ENCODE measurements at places on chromosomes 12 and 14. TPM values are rescaled to one million over a fixed set of nuclear protein-coding genes. Genes with fewer than 3 reads are reported as not detected.
A peak's percentile ranks its signal among the peaks of the same experiment; 100 is the strongest.

DNA sequence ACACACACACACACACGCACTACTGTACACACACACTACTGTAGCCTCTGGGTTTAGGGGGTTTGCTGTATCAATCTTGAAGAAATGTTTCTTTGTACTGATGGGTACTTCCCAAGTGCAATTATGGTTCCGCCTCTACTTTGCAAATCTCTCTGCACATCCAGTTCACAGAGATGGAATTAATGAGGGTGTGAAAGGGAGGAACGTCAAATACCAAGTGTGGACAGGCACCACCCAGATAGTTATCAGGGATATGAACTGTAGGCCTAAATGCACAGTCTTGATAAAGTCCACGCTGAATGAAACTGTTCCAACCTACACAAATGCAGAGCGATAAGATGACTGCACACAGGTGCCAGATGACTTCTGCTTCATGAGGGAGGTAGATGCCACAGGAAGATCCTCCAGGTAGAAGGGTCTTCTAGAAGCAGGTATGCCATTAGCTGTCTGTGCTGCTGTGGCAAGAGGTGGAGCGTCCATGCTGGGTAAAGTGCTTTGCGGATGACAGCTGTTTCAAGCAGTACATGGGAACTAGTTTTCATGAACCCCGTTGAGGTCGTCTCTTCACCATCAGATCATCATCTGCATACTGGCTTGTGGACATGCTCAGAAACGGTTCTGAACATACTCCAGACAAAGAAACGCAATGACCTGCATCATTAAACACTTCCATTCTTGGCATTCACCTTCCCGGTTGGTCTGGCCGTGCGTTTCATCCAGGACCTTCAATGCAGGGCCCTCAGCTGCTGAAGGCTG is 314.3 kb upstream of the RTL1 start:
- DNase-seq = no peak

The LIN7A gene
- total RNA-seq = 19.5 TPM

The BHLHE41 gene
- total RNA-seq = 21.0 TPM

DNA sequence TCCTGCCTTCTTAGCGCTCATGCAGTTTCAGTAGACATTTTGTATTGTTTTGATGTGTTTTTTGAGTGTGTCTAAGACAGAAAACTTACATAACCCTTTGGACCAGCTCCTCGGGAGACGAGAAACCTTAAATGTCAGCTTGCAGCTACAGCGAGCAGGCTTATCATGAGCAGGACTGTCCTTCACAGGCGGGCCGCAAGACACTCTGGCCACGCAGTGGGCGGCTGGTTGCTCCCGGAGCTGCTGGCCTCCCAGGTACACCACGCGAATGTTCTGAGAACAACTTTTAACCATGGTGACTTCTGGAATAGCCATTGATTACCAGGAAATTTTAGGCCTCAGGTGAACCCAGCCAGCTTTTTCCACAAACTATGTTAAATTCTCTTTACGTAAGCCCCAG is 164.1 kb upstream of the DIO3 start:
- DNase-seq = no peak

The MIP gene
- not detected for total RNA-seq

The MORN3 gene
- 1.0 TPM for total RNA-seq

DNA sequence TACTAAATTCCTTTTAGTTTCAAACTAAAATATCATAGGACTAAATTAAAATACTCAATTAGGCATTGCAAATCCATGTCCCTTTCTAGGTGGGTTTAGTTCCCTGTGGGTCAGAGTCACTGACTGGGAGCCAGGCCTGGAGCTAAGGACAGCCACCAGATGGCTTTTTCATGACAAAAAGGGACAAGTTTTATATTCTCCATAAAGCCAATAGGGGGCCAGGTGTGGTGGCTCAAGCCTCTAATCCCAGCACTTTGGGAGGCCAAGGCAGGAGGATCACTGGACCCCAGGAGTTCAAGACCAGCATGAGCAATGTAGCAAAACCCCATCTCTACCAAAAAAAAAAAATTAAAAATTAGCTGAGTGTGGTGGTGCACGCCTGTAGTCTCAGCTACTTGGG is 35.4 kb upstream of the EIF5 start:
- no peak for DNase-seq

DNA sequence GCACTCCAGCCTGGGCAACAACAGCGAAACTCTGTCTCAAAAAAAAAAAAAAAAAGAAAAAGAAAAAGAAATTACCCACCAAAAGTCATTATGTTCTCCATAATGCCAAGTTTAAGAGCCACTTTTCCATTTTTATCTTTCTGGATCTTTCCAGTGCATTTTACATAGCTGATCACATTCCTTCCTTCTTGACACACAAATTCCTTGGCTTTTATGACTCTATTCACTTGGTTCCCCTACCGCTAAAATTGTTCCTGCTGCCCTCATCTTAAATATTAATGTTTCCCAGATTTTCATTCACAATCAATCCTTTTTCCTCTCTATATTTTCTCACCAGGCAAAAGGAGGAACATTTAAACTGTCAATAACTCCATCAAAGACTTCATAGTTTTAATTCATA is 20.2 kb downstream of the KLHL28 start:
- no peak for DNase-seq

The ITGB7 gene
- total RNA-seq = 3.9 TPM

DNA sequence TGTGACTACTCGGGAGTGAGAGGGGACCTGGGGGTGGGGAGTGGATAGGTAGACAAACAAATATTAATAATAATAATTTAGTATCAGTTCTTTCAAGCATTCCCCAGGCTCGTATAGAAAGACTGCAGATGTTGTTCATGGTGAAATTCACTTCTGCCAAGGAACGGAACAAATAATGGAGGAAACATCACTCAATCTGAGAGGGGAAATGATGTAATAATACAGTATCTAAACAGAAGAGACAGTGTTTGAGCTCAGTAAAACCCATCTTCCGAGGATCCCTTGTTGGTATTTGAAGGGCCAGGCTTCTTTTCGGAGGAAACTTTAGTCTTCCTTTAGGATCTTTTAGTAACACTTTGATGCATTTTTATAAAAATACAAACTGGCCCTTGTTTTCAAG is 114.2 kb downstream of the KCNK10 start:
- no peak for DNase-seq

GRCh38 chr14:102493096-102493495 is 16.5 kb downstream of the ANKRD9 start:
- DNase-seq = no peak

The TMEM132C gene
- total RNA-seq = 1.1 TPM

The SERPINA12 gene
- not detected for total RNA-seq

- DNase-seq = peak; percentile 72
Measured at GRCh38 chr12:132904718-132905328, 17.4 kb upstream of the CHFR start.

The KLRG1 gene
- 8.9 TPM for total RNA-seq

- DNase-seq = no peak
Measured at GRCh38 chr14:101639241-101639833, 78.0 kb downstream of the DIO3 start.

The RESF1 gene
- total RNA-seq = 50.6 TPM

GRCh38 chr12:4909410-4909733 is 333 bp upstream of the KCNA1 start:
- peak; percentile 82 for DNase-seq

DNA sequence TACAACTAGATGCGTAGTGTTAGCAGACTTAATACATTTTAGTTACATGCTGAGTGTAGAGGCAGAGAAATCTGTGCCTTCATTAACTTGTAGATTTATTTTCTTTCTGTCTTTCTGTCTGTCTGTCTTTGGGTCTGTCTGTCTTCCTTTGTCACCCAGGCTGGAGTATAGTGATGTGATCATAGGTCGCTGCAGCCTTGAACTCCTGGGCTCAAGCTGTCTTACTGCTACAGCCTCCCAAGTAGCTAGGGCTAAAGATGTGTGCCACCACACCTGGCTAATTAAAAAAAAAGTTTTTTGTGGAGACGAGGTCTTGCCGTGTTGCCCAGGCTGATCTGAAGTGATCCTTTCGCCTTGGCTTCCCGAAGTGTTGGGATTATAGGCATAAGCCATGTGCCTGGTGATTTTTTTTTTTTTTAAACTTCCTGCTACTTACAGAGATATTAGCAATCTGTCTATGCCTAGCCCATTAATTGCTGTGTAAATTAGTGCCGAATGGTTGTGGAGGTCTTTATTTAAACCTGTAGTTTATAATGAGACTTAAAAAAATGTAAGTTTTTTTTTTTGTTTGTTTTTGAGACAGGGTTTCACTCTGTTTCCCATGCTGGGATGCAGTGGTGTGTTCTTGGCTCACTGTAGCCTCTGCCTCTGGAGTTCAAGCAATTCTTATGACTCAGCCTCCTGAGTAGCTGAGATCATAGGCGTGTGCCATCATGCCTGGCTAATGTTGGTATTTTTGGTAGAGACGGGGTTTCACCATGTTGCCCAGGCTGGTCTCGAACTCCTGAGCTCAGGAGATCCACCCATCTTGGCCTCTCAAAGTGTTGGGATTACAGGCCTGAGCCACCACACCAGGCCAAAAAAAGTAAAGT is 22.8 kb downstream of the ERC1 start:
- no peak for DNase-seq

- DNase-seq = no peak
Measured at GRCh38 chr12:63990828-63991547, 146.5 kb downstream of the SRGAP1 start.

The AMDHD1 gene
- total RNA-seq = 2.2 TPM

GRCh38 chr14:24279301-24280186 is 8.1 kb upstream of the RABGGTA start:
- no peak for DNase-seq

The RBMS2 gene
- total RNA-seq = 43.0 TPM

DNA sequence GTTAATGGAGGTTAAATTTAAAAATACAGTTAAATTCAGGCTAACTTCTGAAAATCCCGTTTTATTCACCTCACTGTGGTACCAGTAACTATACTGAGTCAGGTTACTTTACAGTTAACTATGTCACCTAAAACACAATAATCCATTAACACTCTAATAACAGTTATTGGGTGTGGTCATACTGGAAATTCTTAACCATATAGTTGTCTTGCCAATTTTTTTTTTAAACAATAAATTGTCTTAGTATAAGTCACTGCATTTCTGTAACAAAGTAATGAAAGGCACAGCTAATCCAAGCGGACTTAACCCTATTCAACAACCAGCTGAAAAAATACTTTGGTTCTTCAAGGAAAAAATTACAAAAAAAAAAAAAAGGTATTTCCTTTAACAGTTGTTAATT is 16.2 kb upstream of the PHLDA1 start:
- no peak for DNase-seq

The BEST3 gene
- total RNA-seq = not detected

GRCh38 chr12:94872971-94873733 is 130.3 kb downstream of the NDUFA12 start:
- DNase-seq = no peak

The DBX2 gene
- total RNA-seq = not detected

DNA sequence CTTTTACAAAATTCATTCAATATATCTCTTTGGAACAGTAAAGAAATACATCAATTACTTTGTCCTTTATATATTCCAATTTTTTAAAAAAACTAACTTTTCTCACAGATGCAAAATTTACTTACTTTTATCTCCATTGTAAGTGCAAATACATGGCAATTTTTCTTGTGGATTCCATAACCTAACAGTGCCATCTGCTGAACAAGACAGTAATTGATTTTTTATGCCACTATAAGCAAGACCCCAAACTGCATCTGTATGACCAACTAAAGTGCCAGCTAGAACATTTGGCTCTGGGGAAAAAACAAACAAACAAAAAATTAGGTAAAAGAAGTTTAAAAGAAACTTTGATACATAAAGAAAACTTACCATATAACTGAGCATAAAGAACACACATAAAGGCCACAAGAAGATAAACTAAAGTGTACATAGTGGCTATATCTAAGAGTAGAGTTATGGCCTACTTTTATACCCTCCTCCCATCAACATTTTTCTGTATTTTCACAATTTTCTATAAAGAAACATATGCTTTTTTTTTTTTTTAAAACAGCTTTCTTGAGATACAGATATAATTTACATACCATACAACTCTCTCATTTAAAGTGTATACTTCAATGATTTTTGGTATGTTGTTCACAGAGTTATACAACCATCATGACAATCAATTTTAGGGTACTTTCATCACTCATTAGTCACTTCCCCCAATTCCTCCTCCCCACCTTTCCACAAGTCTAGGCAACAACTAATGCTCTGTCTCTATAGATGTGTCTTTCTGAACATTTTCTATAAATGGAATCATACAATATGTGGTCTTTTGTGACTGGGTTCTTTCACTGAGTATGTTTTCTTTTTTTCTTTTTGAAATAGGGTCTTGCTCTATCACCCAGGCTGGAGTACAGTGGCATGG is 32.6 kb downstream of the COCH start:
- DNase-seq = no peak

- no peak for DNase-seq
Measured at GRCh38 chr12:57195611-57196371, 20.8 kb upstream of the NXPH4 start.

- no peak for DNase-seq
Measured at GRCh38 chr12:74537126-74537706, 419 bp upstream of the ATXN7L3B start.

DNA sequence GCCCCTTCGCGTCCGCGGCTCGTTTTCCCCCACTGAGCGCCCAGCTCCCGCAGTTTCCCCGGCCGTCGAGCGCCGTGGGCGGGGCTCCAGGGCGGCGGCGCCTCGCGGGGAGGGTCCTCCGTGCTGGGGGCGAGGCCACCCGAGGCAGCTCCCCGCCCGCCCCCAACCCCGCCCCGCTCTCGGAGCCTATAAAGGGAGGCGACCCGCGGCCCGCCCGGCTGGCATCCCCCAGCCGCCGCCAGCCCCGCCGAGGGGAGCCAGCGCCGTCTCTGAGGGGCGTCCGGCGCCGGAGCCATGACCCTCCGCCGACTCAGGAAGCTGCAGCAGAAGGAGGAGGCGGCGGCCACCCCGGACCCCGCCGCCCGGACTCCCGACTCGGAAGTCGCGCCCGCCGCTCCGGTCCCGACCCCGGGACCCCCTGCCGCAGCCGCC is at the start of gene TAMALIN:
TSS of gene TAMALIN (plus strand) at position 221 of the 432 bp plus-strand sequence. CDS start at position 295, 74 bp downstream.
- peak; percentile 96 for DNase-seq

- no peak for DNase-seq
Measured at GRCh38 chr12:123882161-123882705, 90.4 kb downstream of the CCDC92 start.

DNA sequence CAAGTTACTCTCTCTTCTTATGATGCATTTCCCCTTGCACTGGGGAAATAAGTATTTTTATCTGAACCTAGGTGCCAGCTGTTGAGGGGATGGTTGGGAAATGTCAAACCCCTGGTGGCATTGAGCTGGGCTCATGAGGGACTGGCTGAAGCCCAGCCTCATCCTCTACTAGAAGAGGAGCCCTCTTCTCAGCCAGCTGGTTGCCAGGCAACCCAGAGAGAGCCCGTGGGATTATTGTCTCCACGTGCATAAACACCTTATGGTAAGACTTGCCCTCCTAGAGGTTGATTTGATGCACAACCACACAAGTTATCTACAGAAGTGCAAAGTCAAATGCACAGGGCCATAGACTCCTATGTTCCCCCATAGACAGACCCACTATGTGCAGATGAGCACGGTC is 89.8 kb downstream of the WSCD2 start:
- no peak for DNase-seq

- no peak for DNase-seq
Measured at GRCh38 chr12:88399811-88400210, 180.5 kb downstream of the KITLG start.

The TMPRSS12 gene
- not detected for total RNA-seq

GRCh38 chr12:118618695-118619094 is 242.3 kb downstream of the SUDS3 start:
- no peak for DNase-seq

Measured in upper lobe of left lung (tissue), 6 donors.